NCI-H345 (cell line): ENCODE measurements at places on chromosomes 6 and 20.

GRCh38 chr6:75281653-75282052, 2.9 kb downstream of the TMEM30A start:
- DNase-seq: no peak

DNA sequence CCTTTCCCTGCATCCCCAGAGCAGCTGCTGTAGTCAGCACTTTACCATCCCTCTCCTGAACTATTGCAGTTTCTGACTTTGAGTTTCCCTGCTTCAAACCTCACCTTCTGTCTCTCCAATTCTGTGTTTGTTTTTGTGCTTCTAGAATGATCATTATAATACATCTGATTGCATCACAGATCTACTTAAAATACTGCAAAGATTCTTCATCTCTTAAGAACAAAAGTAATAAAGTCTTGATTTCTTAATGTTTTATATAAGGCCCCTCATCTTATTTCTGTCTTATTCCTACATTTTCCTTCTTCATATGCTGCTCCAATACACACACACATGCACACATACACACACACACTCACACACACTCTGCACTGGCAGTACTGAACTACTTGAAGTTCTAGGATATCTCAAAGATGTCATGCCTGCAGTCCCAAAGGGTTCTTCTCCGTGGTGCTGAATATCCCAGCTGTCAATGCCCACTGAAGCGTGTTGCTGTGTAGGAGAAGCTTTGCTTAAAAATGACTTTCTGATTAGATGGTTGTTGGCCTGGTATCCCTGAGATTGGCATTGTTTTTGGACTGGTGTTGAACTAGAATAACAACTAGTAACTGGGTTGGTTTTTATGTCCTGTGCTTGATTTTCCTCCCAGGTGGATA, 97.2 kb downstream of the MAP3K4 start:
- DNase-seq: no peak

DNA sequence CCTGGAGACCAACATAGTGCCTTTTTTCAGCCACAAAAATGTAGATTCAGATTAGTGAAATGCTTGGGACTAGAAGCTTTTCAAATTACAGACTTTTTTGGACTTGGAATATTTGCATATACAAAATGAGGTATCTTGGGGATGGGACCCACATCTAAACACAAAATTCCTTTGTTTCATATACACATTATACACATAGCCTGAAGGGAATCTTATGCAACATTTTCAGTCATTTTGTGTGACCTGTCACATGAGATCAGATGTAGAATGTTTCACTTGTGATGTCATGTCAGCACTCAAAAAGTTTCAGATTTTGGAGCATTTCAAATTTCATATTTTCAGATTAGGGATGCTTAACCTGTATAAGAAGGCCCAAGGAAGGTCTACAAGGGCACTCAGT, 44.5 kb upstream of the ALDH8A1 start:
- no peak for DNase-seq

DNA sequence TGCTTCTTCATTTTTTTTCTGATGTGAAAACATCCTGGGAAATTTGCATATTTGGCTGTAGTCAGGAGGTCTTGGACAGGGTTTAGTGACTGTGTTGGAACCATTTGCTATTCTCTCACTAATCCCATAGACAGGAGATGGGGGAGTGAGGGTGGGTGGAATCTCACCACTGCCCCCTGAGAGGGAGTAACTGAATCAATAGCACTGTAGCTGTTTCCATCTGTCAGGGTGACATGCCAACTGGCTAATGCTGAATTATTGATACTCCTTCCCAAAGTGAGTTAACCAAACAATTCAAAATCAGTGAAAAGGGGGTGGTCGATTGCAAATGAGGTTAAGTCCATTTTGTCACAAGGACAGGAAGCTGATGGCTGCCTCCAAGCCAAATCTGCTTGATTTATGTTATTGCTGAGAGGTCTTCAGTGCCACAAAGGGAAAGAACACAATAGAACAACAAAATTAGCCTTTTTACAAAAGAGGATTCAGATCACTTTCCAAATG, 55.1 kb upstream of the B3GAT2 start:
- DNase-seq: no peak

- no peak for DNase-seq
These were observed 52.4 kb downstream of the SCAND1 start for GRCh38 chr20:35901678-35902544.
